CD4-positive, alpha-beta T cell treated with Interleukin-15 for 4 hours (primary cell): ENCODE measurements at places on chromosomes 6 and 20.

DNA sequence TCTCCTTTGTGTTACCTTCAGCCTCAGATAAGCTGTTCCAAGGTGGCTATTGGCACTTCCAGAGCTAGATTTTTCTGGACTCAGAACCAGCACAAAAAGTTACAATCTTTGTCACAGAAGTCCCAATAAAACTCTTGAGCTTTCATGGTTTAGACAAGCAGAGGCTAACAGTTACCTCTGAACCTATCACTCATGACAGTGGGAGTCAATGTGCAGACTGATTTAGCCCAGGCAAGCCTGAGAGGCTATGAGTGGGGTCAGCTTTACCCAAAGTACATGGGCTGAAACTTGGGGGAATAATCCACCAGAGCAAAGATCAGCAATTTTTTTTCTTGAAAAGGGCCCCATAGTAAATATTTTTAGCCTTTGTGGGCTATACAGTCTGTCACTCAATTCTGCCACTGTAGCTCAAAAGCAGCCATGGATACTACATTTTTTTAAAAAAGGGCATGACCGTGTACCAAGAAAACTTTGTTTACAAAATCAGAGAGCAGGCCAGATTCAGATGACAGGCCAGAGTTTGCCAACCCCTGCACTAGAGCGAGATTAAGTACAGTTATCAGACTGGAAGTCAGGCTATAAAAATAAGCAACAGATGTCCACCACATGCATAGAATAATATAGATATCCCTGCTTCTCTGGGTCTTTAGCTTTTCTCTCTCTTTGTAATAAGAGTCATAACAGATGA is 20.0 kb downstream of the CCN2 start:
- DNase-seq, result no peak

DNA sequence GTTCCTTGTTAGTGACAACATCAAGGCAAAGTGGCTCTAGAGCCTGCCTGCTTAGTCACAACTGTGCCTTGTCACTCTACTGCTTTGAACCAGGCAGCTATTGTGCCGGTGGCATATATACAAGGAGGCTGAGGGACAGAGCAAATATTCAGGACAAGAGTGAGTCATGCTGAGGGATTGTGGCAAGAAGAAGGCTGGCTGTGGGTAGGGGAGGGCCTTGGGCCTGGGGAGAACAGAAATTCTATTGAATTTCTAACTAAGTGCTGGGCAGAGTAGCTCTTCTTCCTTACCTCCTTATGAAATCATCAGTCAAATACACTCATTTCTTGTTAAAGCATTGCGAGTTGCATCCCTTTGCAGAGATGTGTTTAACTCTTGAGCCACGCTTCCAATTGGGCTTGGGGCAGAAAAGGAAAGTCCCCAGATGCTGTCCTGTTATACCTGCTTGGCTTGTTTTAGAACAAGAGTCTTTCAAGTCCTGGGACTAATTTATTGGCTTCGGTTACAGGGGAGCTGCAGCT is 59.7 kb downstream of the PFDN4 start:
- DNase-seq, result no peak

DNA sequence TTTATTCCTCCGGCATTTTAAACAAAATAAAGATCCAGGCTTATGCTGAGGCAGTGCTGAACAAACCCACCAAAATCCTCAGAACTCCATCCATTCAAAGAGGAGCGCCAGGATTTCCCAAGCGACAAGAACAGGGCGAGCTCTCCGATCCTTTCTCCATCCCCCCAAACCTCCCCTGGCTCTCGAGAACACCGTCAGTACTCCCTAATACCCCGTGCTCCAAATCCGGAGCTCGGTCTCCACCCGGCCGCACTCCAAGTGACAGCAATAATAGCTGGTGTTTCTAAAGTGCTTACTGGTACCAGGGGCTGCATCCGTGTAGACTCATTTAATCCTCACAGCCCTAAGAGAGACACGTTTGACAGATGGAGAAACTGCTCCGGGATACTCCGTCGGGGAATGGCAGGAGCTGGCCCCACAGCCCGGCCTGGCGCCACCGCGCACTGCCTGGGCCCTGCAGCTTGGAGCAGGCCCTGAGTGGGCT is 277.1 kb upstream of the QKI start:
- no peak for DNase-seq

DNA sequence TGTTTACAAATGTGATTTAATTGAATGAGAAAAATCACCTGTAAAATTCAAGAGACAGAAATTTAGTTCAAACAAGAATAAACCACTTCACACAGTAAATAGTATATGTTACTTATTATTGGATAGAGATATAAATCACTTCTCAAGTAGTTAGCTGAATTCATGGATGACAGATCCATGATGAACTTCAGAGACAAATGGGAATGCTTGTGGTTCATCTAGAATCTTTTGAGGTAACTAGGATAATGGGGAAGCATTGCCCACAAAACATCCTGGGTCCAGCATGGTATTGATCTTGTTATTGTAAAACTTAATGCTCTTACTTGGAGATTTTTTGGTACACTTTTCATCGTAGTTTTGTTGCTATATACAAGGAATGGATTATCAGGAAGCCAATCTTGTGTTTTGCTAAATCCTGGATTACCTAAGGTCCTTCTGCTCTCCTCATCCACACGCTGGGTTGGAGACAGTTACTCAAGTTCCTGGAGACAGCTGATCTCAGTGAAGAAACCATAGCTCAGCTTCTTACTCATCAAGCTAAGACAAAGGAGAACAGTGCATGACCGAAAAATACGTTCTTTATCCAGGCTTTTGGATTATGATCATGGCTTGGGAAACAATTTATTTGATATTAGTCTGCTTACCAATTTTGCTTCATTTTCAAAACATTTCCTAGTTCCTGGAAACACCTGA is 142.5 kb upstream of the PREP start:
- no peak for DNase-seq

- DNase-seq, result no peak
Observed at GRCh38 chr20:11235058-11235457, 561.3 kb upstream of the JAG1 start.
